ENCODE measurements at places on chromosomes 5 and 9.

GRCh38 chr5:128551476-128551875, 13.4 kb upstream of the FBN2 start:
- no peak for DNase-seq

GRCh38 chr9:77018969-77019235, 553 bp upstream of the FOXB2 start:
- DNase-seq, result no peak

- DNase-seq, result no peak
Observed at GRCh38 chr5:69414885-69415583, at the start of gene MARVELD2. TSS of gene MARVELD2 (plus strand) at chr5:69415116. CDS start at chr5:69419386, 4,270 bp downstream.

- no peak for DNase-seq
Observed at GRCh38 chr5:5295351-5295750, 127.1 kb upstream of the ICE1 start.

GRCh38 chr5:34564710-34565235, 91.4 kb upstream of the RAI14 start:
- no peak for DNase-seq

GRCh38 chr5:33781286-33781685, 110.5 kb downstream of the ADAMTS12 start:
- DNase-seq, result no peak

GRCh38 chr5:154367101-154367500, 78.7 kb upstream of the SAP30L start:
- no peak for DNase-seq

- DNase-seq, result no peak
Observed at GRCh38 chr9:23492126-23493002, 333.7 kb downstream of the ELAVL2 start.

- DNase-seq, result no peak
Observed at GRCh38 chr5:162429142-162429541, 361.6 kb downstream of the GABRG2 start.

DNA sequence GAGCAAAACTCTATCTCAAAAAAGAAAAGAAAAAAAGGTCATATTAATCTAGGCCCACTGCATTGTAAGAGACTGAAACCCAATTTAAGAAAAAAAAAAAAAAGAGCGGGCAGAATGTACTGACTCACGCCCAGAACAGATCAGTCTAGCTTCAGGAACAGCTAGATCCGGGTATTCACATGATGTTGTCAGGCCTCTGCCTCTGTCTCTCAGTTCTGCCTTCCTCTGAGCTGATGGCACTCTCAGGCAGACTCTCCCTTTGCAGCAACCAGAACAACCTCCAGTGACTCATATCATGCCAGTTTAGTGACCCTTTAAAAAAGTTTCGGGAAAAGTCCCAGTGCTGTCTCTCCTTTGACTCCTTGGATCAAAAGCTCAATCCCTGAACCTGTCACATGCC, 53.0 kb downstream of the NEURL1B start:
- DNase-seq, result no peak

DNA sequence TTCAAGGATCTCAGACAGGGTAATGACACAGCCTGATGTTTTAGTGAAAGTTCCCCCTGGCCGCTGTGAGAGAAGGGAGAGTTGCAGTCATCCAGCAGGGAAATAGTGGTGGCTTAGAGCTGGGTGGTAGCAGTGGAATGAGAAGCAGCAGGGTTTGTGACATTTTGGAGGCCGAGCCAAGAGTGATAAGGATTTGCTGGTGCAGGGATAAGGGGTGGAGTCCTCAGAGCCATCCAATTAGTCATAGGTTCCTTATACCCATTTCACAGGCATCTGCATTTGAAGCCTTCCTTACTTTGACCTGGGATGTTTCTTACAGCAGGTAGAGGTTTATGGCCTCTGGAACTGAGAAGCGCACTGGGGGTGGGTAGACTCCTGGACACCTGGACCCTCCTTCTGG, 12.8 kb downstream of the JADE2 start:
- no peak for DNase-seq

- DNase-seq, result no peak
Observed at GRCh38 chr5:9494301-9494700, 51.6 kb downstream of the SEMA5A start.

- DNase-seq, result no peak
Observed at GRCh38 chr5:71948206-71948605, 159.1 kb upstream of the MAP1B start.

GRCh38 chr9:118882684-118883083, 486.6 kb downstream of the BRINP1 start:
- no peak for DNase-seq

DNA sequence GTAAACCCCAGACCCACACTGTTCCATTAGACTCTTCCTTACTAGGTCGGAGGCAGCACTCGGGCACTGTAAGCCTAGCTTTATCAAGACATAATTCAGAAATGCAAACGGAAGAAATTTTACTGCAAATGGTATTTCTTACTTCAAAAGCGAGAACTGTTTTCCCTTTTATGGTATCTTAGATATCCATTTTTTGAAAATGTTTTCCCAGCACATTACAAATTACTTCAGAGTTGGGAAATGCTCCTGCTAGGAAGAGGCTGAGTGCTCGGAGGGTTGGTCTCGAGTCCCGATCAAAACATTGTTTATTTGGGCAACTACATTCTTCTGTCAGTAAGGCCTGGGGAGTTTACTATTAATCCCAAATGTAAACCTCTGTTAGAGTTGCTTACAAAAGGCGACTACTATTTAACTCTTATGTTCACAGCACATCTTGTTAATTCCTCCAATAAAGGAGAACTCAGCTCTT, 332.9 kb downstream of the CWC27 start:
- no peak for DNase-seq

- no peak for DNase-seq
Observed at GRCh38 chr5:27125856-27126255, 87.5 kb upstream of the CDH9 start.

DNA sequence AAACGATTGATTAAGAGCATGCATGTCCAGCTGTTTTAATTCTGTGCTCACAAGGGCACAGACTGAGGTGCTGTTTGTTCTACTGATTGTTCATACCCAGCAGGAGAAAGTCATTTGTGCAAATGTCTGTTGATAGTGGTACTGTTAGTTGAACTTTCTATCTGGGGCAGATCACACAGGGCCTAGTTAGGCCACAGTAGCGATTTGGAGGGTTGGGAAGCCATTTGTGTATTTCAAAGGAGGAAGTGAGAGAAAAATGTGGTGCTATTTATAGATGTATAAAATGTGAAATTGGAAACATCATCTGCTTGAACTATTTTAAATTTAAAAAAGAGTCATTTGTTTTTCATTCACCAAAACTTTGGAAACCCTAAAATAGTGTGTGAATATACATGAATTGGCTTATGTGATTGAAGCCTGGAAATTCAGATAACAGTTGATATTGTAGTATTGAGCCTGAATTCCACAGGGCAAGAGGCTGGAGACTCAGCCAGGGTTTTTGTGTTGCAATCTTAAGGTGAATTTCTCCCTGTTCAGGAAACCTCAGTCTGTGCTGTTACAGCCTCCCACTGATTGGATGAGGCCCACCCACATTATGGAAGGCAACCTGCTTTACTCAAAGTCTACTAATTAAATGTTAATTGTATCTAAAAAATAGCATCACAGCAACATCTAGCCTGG, 162.0 kb upstream of the CDKN2B start:
- DNase-seq, result no peak

DNA sequence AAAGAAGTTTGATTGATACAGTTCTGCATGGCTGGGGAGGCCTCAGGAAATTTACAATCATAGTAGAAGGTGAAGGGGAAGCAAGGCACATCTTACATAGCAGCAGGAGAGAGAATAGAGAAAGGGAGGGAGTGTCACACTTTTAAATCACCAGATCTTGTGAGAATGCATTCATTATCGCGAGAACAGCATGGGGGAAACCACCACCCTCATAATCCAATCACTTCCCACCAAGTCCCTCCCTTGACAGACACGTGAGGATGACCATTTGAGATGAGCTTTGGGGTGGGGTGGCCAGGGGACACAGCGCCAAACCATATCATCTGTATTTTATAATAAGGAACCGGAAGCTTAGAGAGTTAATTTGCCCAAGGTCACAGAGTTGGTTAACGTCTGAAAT, 13.7 kb upstream of the FOCAD start:
- DNase-seq, result no peak

GRCh38 chr9:115862021-115862420, 291.6 kb upstream of the PAPPA start:
- DNase-seq, result no peak

DNA sequence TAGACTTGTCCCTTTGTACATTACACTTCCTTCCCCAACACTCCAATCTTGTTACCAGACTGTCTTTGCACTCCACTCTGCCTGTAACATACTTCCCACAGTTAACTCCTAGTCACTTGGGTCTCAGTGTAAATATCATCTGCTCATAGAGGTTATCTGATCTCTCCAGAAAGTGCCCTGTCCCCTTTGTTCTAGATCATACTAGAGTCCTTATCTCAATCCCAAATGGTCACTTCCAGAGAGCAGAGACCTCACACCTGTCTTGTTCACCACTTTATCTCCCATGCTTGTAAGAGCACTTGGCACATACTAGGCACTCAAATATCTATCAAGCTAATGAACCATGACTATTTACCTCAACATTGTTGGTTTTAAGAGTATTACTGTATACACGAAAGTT, 30.4 kb downstream of the SETX start:
- no peak for DNase-seq

- no peak for DNase-seq
Observed at GRCh38 chr5:116404016-116404415, 170.6 kb downstream of the SEMA6A start.

DNA sequence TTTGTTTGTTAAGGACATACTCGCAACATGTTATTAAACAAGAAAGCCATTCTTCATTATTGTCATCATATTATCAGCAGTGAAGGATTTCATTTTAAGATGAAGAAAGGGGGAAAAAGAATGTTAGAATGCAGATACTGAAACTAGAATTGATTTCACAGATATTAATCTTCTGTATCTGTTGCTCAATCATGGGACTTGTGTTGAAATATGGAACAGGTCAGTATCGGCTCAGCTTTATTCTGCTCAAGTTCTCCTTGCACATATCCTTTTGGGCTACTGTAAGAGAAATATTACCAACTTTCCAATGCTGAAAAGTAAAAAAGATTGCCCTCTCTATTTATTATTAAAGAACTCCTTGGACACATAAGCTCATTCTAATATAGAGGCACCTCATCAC, 13.8 kb upstream of the ANXA1 start:
- no peak for DNase-seq

DNA sequence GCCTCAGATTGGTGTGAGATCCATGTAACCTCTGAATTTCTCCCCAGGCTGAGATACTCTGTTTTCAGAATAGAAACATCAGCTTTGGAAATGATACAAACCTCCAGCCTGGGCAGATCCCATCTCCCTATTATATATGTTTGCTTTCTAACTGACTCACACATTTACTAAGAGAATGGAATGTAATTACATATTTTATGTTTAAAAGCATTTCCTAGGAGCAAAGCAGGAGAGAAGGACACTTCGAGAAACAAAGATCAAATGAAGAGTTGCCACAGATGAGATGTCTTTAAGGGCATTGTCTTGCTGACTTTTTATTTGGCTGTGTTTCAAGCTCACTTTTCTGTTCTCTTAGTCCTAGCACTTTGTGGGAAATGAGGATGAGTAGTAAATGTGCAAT, 96.3 kb downstream of the CDH18 start:
- DNase-seq, result peak; percentile 7

DNA sequence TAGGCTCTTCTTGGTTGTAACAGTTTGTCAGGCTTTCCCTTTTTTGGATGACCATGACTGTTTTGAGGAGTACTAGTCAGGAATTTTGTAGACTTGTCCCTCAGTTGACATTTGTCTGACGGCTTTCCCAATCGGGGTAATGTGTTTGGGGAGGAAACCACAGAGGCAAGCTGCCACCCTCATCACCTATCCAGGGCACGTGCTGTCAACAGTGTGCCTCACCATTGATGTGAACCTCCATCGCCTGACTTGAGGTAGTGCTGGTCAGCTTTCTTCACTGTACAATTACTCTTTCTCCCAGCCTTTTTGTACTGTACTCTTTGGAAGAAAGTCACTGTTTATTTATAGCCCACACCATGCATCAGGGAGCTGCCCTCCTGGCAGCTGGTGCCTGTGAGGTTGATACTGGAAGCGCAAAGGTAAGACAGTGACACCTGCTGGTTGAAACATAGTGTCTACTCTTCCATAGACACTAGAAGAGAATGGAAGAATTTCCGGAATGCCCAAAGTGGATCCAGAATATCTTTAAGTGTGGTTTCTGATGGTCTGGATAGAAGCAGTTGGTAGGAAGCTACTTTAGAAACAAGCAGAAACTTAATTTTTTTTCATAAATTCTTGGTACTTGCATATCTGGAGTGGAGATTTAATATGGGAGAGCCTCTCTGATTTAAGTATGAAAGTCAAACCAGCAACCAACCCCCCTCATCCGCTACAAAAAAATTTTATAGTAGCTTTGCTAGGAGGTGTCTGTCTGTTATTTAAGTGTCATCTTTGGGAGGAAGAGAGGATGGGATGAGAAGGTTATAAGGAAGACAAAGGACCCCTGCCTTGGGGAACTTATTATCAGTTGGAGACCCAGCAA, 69.3 kb downstream of the SNX30 start:
- peak; percentile 29 for DNase-seq

GRCh38 chr5:115557667-115558387, 13.3 kb upstream of the FEM1C start:
- DNase-seq, result no peak

GRCh38 chr5:173451031-173451430, 122.8 kb upstream of the STC2 start:
- no peak for DNase-seq

DNA sequence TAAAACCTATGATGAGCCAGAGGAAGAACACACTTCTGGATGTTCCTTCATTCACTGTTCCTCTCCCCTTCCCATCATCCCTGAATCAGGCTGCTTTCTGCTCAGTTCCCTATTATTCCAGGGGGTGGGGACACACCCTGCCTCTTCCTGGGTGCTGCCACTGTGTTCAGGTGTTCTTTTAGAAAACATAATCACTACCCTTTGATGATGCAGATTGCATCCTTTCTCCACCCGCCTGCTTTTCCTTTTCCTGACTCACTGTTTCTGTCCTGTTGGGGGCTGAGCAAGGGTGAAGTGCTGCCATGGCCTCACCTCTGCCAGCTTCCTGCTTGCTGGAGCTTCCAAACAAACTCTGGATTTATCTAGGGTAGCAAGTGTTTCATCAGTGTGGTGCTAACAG, 331.9 kb upstream of the GRIA1 start:
- DNase-seq, result no peak

- no peak for DNase-seq
Observed at GRCh38 chr9:33952066-33952465, 96.6 kb downstream of the UBAP2 start.

DNA sequence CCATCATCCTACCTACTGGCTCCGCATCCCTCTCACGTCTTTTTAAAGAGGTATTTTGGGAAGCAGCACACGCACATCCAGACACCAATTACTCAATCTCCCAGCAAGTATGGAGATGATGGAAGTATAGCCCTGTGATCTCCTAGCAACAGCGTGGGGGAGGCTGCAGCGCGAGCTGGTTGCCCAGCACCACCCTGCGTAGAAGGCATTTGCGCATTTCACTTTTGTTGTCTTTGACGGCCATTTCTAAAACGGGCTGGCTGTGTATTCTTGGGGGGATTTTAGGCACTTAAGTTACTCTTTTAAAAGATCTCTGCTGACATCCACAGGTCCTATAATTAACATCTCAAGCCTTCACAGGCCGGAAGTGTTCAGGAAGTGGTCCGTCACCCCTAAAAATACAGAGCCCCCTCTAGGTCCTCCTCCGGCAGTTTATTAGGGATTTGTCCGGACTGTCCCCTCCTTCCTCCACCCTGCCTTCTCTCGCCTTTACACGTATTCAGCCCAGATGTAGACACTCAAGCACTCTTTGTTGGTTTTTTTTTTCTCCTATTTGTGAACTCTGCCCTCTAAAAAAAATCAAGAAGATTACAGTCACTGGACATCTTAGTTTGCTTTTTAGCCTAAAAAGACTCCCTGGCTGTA, 371.4 kb downstream of the NTRK2 start:
- no peak for DNase-seq

GRCh38 chr9:130036099-130036498, 6.9 kb downstream of the FNBP1 start:
- no peak for DNase-seq
